Cardiac septum (tissue), 1 donor: ENCODE measurements at places on chromosomes 7 and 10.

- DNase-seq: no peak
These were observed 4.4 kb downstream of the MSRB2 start for GRCh38 chr10:23099816-23100215.

GRCh38 chr7:24980534-24981170 is 674 bp upstream of the OSBPL3 start:
- DNase-seq: no peak

DNA sequence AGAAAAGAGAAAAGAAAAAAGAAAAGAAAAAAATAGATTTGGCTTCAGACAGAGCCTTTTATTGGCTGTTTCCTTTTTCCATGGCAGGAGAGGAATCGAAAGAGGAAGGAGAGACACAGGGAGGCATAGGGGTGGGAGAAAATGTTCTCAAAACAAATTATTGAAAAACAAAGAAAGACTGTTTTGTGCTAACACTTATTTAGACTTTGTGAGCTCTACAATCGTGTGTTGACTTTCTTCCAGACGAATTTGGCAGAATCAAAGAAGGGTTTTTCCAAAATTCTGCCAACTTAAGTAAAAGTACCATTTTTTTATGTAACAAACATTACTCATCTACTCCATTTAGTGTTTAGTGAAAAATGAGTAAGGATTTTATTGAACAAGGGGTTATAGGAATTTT is 982.2 kb downstream of the REEP3 start:
- DNase-seq: no peak

GRCh38 chr7:121960678-121961077 is 87.7 kb downstream of the PTPRZ1 start:
- no peak for DNase-seq

GRCh38 chr7:146875981-146876380 is 759.4 kb downstream of the CNTNAP2 start:
- DNase-seq: no peak

GRCh38 chr10:132458586-132459300 is 61.7 kb downstream of the PWWP2B start:
- no peak for DNase-seq

- DNase-seq: no peak
These were observed 121.6 kb upstream of the KLF6 start for GRCh38 chr10:3906511-3907111.

- no peak for DNase-seq
These were observed 40.3 kb downstream of the CPVL start for GRCh38 chr7:29105752-29106668.

GRCh38 chr10:27743877-27744801 is 1.5 kb downstream of the MKX start:
- no peak for DNase-seq

GRCh38 chr7:138885383-138886147 is 87.6 kb upstream of the ATP6V0A4 start:
- no peak for DNase-seq

DNA sequence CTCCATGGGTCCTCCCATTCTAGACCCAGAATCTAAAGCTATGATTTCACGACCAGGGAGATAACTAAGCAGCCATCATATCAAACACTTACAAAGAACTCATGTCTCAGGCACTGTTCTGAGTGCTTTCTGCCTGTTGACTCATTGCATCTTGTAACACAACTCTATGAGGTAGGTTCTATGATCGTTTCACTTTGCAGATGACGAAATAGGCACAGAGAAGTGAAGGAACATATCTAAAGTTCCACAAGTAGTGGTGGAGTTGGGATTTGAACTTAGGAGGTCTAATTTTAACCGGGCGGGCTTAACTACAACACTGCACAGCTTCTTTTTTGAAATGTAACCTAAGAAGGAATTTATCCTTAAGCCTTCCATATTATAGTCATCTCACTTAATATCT is 2.9 kb downstream of the RBP4 start:
- DNase-seq: no peak
